ENCODE measurements at places on chromosomes 5 and 9.
A peak's percentile ranks its signal among the peaks of the same experiment; 100 is the strongest.

DNA sequence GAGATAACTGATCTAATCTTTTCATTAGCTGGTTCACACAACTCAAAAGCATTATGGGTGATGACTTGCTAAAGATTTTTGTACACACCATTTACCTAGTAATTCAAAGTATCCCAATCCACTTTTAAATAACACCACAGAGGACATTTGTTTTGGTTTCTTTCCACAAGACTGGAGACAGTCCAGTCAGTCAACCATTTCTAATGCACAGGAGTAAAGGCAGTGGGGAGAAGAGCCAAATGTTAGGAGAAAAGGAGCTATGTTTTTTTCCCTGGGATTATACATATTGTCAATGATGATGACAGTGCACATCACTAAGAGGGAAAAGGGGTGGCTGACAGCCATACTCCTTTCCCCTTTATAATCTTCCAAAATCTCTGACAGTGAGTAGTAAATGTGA lies 240.9 kb downstream of the GABRB2 start:
- DNase-seq = no peak

GRCh38 chr5:155794795-155795194 lies 532.2 kb upstream of the SGCD start:
- DNase-seq = no peak

GRCh38 chr5:3320317-3320875 lies 275.2 kb upstream of the IRX1 start:
- DNase-seq = no peak

DNA sequence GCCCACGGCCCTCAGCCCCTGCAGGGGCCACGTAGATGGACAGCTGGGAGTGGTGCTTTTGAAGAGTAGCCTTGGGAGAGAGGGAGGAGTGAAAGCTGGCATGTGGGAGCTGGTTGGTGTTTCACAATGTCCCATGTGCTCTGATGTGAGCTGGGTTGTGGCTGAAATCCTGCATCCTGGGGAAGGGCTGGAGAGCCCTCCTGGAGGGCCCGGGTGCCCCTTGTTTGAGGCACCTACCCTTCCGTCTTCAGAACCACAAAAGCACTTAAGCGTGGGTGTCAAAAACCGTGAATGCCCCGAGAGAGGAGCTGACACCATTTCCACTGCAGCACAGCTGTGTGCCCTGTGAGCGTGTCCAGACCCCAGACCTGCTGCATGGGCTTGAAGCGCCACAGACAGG lies 199.1 kb upstream of the ZNF618 start:
- no peak for DNase-seq

GRCh38 chr5:169226895-169227294 lies 74.0 kb downstream of the SLIT3 start:
- no peak for DNase-seq

- no peak for DNase-seq
Observed at GRCh38 chr9:71655141-71655540, 113.2 kb downstream of the CEMIP2 start.

- no peak for DNase-seq
Observed at GRCh38 chr5:173321886-173322285, 6.3 kb downstream of the STC2 start.

DNA sequence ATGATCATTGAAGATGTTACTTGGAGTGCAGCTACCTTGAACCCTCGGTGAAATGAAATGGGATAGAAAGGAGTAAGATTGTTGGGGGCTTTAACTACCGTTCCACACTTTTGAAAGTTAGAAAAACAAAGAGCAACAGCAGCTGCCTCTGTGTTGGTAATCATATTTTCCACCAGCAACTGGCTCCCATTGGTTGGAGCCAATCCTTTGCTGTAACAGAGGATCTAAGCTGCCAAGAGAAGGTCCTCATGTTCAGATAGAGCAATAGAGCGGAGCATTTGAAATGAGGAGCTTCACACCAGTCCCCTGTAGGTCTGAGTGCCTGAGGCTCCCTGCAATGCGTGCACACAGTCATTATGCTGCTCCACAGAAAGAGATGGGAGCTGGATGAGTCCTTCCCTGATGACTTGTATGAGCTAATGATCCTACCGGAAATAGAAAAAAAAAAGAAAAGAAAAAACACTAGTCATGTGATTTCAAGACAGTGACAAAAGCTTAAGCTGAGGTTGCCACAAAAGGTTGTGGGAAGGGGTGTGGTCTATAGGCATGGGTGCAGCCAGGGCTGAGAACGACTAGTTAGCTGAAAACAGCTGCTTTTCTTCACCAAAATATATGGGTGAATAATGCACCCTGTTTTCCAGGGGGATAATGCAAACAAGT lies 300.7 kb downstream of the MLLT3 start:
- peak; percentile 86 for DNase-seq

- DNase-seq = no peak
Observed at GRCh38 chr9:92992549-92992948, 45.2 kb downstream of the FGD3 start.

DNA sequence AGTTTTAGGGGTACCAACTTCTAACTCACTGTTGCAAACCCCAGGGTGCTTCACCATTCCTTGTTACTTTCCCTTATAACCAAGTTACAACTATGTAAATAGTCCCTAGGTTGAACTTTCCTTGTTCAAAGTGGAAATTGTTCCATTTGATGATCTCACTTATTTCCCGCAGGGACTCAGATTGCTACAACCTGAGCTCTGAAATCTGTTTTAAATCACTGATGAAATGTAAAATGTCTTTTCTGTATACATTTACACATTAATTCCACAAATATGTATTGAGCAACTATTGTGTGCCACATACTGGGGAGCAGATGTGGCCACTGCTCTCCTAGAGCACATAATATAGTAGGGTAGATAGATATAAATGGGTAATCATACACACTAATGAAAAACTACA lies 69.1 kb upstream of the TARS1 start:
- DNase-seq = no peak

- DNase-seq = no peak
Observed at GRCh38 chr5:123289210-123289609, 134.0 kb downstream of the CEP120 start.

GRCh38 chr9:127131871-127132270 lies 9.4 kb upstream of the ANGPTL2 start:
- no peak for DNase-seq

- DNase-seq = no peak
Observed at GRCh38 chr9:81562231-81563019, 126.9 kb downstream of the TLE1 start.

GRCh38 chr5:91257301-91257700 lies 125.8 kb downstream of the ARRDC3 start:
- no peak for DNase-seq

- DNase-seq = no peak
Observed at GRCh38 chr5:122719991-122720746, 54.7 kb upstream of the SNX2 start.

DNA sequence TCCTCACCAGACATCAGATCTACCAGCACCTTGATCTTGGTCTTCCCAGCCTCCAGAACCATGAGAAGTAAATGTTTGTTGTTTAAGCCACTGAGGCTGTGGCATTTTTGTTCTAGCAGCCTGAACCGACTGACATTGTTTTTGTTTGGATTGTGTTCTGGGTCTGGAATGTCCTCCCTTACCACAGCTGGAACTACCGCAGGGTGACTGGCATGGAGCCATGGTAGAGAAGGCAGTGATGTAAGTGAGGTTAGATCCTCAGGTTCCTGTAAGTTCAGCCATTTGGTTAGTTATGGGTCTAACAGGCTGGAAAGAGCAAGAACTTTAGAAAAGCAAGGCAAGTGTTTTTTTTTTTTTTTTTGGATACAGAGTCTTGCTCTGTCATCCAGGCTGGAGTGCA lies 209.3 kb downstream of the DAB2IP start:
- no peak for DNase-seq

DNA sequence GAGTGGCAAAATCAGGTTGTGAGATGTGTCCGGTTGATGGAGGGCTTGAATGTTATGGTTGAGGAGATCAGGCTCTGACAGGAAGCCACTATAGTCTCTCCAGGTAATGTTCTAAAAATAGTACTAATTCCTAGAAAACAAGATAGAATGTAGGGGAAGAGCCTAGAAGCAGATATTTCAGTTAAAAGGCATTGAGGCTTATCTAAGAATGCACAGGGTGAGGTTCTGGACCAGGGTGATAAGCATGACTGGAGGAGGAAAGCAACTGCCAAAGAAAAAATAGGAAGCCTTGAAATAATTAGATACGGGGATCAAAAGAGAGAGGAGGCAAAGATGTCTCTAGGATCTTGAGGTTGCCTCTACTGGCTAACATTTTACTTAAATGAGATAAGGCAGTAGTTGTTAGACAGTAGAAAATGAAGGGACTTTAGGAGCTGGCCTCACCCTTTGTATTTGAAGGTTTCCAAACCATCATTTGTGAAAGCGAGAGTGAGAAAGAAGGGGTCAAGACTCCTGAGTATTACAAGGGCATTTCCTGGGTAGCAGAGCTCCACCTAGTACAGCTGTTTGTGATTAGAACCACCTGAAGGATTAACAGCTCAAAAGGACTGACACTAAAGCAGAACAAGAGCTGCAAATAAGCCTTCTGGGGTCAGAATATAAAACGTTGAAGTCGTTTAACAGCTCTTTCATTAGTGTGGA lies 15.4 kb upstream of the ARL15 start:
- DNase-seq = no peak

GRCh38 chr9:20838218-20838617 lies 154.2 kb downstream of the FOCAD start:
- DNase-seq = no peak

GRCh38 chr5:7849681-7850394 lies 1.1 kb downstream of the CFAP90 start:
- peak; percentile 9 for DNase-seq

Data from NCI-H146 (cell line).